ENCODE measurements at places on chromosomes 13 and 19.

GRCh38 chr19:982567-983170, 1.5 kb upstream of the WDR18 start:
- no peak for DNase-seq

GRCh38 chr13:71871844-71872243, 4.8 kb upstream of the DACH1 start:
- no peak for DNase-seq

DNA sequence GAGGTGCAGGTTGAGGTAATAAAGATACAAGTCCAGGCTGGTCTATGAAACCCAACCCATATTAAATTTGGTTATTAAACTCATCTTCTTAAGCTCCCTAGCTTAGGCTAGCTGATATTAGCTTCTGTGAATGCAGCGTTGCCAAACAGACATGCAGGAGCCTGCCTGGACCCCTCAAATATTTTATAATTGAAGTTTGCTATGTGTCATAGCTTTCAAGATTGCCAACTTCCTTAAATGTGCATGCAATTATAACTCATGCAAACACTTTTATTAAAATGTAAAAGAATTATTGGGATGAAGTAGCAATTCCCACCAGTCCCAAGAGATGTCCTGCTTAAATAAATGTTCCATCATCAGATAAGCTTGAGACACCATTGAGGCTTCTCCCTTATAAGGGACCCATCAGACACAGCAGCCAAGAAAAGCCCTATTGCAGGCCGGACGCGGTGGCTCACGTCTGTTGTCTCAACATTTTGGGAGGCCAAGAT, 51.3 kb downstream of the MBNL2 start:
- DNase-seq, result peak; percentile 56

DNA sequence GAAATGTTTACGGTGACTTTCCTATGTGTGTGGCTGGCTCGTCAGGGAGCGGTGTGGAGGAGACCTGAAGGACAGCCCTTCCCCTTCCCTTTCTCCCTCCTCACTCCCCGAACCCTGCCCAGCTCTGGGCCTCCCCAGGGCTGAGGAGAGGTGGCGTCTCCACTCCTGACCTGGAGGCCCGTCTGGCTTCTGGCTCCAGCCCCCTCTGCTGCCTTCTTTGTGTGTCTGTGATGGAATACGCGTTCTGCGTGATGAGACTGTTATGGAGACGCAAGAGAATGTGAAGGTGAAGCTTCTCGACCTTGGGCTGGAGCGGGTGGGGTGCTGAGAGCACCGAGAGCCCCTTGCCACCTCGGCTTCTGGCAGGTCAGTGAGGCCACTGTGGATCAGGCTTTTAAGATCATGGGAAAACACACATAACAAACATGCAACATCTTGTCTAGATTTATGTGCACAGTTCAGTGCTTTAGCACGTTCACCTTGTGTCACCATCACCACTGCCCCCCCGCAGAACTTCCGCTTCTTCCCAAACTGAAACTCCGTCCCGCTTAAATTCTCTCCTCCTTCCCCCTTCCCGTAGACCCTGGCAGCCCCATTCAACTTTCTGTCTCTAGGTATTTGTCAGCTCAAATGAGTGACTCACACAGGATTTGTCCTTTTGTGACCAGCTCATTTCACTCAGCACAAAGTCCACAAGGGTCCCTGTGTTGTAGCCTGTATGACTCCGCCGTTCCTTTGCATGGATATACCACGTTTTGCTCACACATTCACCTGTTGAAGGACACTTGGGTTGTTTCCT, 24.7 kb downstream of the ATP11A start:
- DNase-seq, result no peak

- DNase-seq, result no peak
Measured at GRCh38 chr13:37289212-37289935, 183.9 kb upstream of the CSNK1A1L start.

GRCh38 chr13:21478881-21479808, 20.0 kb upstream of the ZDHHC20 start:
- DNase-seq, result peak; percentile 11

DNA sequence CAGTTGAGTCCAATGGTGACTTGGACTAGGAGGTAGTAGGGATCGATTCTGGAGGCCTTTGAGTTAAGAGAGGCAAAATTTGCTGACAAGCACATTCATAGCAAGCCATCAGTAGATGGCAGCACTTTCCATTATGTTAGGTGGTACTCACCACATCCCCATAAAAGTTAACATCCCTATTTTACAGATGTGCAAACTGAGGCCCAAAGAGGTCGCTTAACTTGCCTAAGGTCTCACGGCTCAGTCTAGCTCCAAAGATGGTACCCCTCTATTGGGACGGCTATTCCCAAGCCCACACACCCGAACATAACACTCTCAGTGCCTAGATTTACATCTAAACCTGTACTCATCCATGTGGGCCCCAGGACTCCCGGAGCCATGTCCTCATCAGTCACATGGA, 21.5 kb upstream of the FOSB start:
- DNase-seq, result no peak

GRCh38 chr13:43200736-43201135, 177.3 kb downstream of the DNAJC15 start:
- DNase-seq, result no peak

- DNase-seq, result no peak
Measured at GRCh38 chr13:43764349-43764748, 22.4 kb downstream of the ENOX1 start.

DNA sequence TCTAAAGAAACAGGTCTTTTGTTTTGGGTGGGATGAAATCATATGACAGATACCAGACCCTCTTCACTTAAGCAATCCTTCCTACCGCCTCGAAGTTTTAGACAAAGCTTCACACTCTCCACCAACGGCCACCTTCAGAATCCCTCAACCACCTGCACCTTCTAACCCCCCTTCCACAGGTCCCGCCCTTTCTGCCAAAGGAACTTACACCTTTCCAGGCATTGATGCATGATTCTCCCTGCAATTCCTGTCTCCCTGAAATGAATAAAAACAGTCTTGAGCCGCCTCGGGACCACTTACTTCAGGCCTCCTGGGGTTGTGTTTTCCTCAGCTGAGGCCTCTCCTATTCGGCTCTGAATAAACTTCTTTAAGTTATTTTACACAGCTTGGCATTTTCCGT, 859 bp downstream of the ZNF433 start:
- no peak for DNase-seq

- DNase-seq, result no peak
Measured at GRCh38 chr13:91620670-91621141, 222.3 kb downstream of the GPC5 start.

DNA sequence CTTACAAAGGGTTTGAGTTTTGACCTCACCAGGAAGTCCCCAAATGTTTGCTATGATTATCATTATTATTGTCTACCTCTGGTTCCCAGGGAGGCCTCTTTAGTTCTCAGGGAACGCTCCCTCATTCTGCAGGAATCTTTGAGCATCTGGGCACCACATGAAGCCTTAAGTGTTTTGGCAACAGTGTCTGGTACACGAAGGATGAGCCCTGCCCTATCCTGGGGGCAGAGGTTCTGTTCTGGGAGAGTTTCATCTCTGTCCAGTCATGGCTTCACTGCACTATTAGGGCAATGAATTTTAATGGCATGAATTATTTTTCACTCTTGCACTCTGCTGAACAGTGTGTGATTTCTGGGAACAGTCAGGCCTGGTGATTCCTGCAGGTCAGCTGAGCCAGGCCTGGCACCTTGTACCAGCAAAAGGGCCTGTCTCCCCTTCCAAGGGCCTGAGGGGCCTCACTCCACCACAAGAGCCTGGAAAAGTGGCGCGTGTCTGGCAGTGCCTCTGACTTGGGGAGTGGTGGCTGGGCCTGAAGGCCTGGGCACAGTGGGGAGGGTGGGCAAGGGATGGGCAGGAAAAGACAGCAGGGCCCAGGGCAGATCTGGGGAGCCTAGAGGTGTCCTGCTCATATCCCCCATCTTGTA, 4.6 kb downstream of the FAM187B start:
- DNase-seq, result no peak

DNA sequence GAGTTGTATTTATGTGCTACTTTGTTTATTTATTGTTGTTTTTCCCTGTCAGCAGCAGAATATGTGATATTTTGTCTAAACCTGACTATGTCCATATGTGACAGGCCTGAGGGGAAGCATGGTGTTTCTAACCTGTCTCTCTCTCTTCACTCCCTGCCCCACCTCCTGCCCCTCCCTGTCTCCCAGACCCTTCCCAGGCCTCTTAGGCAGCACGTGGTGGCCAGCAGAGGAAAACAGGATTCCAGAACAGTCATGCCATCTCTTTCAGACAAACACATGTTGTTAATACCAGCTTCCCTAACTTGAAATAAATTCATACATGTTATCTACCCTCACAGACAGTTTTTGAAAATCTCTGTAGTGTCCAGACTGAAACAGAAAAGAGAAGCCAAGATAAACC, 31.0 kb upstream of the ATP11A start:
- no peak for DNase-seq

All from NCI-H1048 (cell line).